ENCODE measurements at places on chromosomes 6 and 20.

DNA sequence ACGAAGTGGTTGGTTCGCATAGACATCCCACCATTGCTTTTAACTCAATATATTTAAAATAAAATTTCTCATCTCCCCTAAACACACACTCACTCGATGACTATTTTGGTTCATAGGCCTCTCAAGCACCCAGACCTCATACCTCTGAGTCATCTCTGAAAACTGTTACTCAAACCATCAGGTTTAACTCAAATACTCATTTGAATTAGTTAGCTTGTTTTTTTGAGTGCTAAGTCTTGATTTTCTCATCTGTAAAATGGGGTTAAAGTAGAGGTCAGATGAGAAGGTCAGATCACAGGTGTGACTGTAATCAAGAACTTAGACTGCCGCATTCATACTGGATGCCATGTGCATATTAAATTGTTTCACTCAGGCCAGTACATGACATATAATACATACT is 243.9 kb upstream of the TENT5A start:
- DNase-seq = no peak

GRCh38 chr6:39209911-39210310 is 19.4 kb downstream of the KCNK5 start:
- no peak for DNase-seq

DNA sequence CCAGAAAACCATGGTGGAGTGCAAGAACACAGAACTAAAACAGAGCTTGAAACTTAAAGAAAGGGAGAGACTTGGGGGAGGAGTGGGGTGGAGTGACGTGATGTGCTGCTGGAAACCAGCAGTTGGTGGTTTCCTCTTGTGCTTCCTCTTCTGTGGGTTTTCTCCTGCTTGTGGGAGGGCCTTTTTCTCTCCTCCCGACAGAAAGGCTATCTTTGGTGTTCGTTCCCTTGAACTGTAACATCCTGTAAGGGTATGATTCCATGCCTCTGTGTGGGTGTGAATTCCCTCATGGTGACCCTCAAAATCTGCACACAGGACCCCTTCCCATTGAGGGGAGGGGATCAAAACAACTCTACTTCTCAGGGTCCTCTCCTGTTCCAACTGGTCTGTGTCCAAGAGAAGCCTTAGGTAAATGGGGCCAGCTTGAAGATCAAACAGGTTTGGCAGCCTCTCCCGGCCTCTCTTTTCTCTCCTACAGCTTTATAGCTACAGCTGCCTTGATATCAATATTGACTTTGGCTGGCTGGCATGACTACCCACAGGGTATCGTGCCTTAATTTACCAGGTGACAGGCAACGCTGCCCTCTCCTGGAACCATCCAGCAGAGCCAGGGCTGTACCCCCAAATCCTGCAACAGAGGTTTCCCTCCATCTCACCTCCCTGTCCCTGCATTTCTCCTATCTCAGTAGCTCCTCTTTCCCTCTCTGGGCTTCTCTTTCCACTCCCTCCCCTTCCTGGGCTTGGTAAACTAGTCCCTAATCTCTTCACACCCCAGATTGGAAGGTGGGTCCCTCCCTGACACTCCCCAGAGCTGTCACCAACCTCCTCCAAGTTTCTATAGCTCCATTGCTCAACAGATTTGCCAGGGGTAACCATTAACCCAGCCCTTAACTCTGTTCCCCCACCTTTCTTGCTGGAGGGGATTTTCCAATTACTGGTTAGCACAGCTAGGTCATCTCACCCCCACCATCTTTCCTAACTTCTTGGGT is 1.5 kb upstream of the MSH5 start:
- peak; percentile 68 for DNase-seq

DNA sequence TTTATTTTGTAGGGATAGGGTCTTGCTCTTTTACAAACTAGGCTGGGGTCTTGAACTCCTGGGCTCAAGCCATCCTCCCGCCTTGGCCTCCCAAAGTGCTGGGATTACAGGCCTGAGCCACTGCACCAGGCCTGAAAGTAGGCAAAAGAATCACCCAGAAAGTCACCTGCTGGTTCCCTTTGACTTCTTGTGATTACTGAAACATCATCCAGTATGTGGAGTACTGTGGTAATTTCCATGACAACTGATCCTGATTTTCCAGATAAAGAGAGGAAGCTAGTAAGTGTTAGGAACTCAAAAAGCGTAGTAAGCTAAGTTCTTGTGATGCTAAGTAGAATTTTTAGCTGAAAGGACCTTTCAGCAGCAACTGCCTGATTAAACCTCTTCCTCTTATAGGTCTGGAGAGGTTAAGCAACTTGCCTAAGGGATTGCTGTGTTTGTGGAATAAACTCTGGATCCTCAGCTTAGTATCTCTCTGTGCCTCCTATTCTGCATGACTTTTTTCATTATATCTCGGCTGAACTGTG is 16.8 kb downstream of the RALY start:
- DNase-seq = no peak

DNA sequence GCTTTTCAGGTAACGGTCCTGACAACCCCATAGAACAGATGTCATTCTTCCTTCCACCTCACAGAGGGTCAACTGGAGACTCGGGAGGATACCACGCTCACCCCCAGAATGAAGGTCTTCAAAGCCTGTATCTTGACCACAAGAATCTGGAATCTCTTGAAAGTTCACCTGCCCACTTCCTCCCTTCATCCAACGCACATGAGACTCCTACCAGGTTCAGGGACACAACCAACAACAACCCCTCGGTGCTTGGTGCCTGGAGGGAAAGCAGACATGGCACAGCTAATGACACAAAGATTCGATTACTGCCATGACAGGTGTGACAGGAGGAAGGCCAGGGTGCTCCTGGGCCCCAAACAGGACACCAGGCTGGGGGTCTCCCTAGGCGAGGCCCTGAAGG is 8.2 kb downstream of the PMEPA1 start:
- DNase-seq = no peak

- DNase-seq = no peak
Observed at GRCh38 chr6:143949535-143949934, 58.5 kb downstream of the PLAGL1 start.

GRCh38 chr6:110557199-110557598 is 80.8 kb upstream of the SLC22A16 start:
- no peak for DNase-seq

- DNase-seq = no peak
Observed at GRCh38 chr6:132289756-132290155, 111.5 kb downstream of the MOXD1 start.

DNA sequence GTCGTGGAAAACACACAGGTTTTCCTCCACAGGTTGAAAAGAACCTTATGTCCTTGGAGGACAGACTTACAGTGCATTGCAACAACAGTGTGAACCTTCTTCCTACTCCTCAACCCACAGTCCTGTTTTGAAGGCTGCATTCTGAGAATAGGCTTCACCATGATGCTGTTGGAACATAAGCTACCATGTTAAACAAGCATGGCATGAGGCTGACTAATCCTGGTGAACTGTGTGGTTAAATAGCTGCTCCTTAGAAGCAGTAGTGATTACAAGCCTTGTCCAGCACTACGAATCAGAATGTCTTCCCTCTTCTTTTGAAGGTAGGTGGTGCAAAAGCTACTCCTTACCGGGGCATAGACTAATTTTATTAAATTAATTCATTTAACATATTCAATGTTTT is 368.5 kb upstream of the EPHA7 start:
- peak; percentile 42 for DNase-seq

GRCh38 chr20:38049800-38050199 is 16.3 kb downstream of the RPRD1B start:
- DNase-seq = peak; percentile 69

DNA sequence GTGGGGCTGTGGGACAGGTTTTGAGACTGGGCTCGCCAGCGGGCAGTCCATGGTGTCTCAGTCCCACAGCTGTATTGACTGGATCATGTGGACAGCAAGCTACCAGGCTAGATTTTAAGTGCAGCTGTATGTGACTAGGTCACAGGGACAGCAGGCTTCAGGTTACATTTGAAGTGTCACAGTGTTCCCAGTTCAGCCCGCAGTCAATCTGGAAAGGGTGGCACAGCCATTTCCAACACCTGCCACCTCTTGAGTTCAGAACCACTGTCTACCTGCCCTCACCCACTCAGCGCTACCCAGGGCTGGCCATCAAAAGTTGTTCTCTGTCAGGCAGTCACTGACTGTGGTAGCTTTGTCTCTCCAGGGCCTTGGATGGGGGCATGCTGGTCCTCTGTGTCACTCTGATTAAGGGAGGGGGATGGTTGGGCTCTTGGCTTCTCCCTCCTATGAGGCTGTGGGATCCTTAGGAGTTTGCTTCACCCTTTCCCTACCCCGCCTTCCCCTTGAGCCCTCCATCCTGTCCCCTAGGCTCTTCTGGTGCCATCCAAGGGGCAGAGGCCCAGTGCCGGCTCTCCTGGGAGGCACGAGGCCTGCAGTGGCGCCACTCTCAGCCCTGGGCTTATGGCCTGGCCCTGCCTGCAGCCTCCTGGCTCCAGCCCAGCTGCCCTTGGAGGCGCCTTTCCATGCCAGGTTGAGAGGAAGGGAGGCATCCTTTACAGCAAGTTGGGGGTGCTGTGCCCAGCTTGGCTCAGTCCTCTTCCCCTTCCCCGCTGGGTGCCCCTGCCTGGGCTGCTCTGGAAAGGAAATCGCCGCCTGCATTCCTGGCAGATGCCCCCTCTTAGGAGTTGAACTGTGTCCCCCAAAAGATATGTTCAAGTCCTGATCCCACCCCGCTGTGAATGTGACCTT is 44.9 kb downstream of the PNLDC1 start:
- DNase-seq = no peak

DNA sequence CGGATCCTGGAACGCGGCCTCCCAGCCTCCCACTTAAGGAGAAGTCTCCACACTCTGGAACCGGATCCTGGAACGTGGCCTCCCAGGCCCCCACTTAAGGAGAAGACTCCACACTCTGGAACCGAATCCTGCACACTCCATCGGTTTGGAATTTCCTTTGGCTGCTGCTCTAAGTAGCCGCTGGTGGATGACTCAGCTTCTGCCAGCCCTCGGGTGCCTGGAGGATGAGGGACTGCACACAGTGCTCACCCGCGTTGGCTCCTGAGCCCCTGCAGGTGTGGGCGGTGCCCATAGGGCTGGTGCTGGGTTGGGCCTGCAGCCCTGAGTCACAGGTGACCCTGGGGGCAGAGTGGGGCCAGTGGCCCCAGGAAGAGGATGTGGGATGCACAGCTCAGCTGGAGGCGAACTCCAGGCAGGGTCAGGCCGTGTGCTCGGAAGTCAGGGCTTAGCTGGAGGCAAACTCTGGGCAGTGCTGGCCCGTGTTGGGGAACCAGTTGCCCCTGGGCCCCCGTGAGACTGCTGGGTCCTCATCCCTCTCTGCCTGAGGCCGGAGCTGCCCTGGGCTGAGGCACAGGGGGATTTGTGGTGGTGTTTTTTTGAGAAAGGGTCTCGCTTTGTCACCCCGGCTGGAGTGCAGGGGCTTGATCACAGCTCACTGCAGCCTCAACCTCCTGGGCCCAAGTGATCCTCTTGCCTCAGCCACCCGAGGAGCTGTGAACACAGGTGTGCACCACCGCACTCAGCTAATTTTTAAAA is 13.9 kb upstream of the TNFRSF6B start:
- DNase-seq = peak; percentile 95

DNA sequence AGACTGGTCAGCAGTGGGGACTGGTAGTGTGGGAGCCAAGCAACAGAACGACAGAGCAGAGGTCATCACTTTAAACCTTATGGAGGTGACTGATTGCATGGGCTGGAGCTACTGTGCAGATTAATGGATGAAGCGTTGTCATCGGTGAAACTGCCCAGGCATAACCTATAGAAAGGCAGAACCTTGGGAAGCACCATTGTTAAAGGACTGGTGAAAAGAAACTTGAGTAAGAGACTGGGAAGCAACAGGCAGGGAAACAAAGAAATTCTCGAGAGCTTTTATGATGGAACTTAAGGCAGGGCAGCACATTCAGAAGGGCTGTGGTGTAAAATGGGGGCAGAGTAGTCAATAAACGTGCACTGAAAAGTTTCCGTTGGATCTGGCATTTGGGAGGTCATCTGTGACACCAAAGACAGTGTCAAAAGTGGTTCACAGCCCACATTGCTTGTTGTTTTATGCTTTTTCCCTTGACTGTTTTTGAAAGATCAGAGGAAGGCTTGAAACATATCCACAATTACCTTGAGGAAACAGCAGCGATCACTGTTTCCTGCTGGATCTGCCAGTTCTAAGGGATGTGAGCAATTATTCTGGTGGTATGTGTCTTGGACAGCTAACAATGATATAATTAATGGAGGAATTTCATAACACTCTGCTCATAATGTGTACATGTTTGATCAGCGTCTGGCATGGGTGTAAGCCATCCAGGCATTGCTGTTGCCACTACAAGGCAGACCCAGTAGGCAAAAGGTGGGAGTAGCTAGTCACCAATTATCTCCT is 62.7 kb downstream of the LRRC1 start:
- no peak for DNase-seq

GRCh38 chr6:149082320-149082719 is 235.2 kb upstream of the TAB2 start:
- no peak for DNase-seq

- DNase-seq = no peak
Observed at GRCh38 chr6:150314230-150315188, 54.3 kb upstream of the IYD start.

DNA sequence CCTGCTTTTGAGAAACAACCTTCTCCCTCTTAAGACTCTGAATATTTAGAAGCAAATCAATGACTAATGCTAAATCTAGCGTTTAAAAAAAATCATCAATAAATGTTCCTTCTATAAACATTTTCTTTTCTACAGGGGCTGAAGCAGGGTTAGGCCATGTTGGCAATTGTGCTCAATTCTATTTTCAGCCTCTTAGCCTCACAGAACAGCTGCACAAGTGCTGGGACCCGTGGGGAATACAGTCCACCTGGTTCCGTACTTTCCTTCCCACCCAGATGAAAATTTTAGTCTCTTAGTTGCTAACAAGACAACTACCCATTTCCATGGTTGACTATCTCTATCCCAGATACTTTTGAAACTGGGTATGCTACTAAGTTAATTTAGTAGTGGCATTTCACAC is 138.6 kb downstream of the RPS12 start:
- DNase-seq = no peak

DNA sequence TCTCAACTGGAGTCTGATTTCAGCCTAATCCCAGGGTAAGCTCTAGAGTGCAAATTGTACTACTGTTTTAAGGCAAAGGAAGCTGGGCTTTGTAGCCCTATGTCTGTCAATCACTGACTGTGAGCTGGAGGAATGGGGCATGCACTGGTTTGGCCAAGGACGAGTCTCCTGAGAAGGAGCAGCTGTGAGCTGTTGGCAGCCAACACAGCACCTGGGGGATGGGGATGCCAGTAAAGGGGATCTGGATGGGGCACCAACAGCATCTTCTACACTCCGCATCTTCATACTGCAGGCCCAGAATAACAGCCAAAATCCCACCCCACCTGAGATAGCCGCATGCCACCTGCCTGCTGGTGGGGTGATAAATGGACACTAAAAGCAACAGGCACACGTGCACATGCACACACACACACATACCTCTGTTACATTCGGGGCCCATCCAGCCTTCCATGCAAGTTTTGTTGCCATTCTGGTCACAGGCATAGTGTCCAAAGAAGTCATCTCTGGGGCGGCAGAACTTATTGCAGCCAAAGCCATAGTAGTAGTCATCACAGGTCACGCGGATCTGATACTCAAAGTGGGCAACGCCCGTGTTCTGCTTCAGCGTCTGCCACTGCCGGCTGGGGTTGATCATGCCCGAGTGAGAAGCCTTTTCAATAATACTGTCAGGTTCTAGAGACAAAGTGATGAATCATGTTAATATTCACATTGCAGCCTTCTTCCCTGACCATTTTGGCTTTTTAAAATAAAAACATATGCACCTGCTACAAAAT is 15.6 kb downstream of the JAG1 start:
- DNase-seq = no peak
